ENCODE measurements at places on chromosomes 5 and 9. TPM values are rescaled to one million over a fixed set of nuclear protein-coding genes. Genes with fewer than 3 reads are reported as not detected.

GRCh38 chr5:126686451-126687126, 85.8 kb downstream of the PHAX start:
- no peak for DNase-seq

GRCh38 chr9:133959966-133960567, 32.1 kb downstream of the VAV2 start:
- DNase-seq, result no peak

DNA sequence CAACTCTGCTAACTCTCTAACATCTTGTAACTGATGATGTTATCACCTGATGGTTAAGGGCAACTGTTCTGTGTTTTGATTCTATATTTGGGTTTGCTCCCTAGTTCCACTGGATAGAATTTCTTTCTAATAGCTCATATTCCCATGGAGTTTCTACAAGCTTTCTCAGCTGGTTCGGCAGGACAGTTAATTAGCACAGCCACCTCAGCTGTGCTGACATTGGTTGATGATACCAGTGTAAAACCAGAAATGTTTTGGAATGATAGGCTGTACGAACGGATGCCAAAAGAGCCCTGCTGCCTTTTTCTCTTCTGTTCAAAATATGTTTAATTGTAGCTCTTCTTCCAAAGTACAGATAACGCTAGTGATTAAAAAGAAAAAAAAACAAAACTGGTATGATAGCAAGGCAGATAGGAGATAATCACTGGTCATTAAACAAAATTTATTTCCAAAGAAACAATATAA, 440.5 kb upstream of the ZNF608 start:
- no peak for DNase-seq

DNA sequence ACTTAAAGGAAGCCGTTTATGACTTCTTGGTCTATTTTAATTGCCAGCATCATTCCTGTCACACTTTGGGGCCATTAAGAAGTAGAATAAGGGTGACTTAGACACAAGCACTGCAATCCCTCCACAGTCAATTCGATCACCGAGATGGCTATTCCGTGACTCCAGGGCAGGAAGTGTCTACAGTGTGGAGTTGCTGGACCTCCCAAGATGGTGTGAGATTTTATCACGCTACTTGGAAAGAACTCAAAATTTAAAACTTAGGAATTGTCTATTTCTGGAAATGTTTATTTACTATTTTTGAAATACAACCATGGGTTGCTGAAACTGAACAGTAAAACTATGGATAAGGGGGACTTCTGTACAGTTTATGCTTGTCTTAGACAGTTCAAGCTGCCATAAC, 6.2 kb downstream of the FBXL7 start:
- no peak for DNase-seq

DNA sequence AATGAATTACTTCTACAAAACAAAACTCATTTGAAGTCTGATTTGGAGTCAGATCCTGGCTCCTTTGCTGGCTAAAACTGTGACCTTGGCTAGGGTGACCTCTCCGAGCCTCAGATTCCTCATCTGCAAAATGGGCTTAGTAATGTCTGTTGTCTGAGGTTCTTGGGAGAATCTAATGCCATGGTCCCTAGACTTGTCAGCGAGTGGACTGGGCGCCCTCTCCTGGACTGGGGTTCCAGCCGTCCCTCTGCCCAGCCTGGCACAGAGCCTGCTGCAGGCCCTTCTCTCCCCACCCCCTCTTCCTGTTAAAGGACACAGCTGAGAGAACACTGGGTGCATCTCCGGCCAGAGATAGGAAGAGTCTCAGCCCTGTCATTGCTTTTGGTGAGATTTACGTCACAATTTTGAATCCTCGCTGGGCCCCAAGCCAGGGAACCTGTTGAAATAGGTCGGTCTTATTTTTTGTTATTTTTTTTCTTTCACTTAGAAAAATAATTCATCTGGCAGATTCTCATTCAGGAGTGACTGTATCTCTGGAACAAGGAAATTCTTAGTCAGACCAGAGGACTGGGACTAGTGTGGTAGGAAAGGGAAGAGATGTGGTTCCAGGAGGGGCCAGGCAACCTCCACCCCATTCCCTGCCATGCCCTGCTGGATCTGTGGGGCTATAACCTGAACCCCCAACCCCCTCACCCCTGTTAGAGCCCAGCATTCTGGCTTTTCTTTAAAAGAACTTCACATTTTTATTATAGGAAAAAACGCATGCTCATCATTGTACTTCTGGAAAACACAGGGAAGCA, 48.2 kb upstream of the RPL26L1 start:
- DNase-seq, result peak; percentile 66

GRCh38 chr9:88957526-88957925, 33.7 kb upstream of the S1PR3 start:
- no peak for DNase-seq

GRCh38 chr5:61534481-61535267, 202.6 kb downstream of the ZSWIM6 start:
- DNase-seq, result no peak

DNA sequence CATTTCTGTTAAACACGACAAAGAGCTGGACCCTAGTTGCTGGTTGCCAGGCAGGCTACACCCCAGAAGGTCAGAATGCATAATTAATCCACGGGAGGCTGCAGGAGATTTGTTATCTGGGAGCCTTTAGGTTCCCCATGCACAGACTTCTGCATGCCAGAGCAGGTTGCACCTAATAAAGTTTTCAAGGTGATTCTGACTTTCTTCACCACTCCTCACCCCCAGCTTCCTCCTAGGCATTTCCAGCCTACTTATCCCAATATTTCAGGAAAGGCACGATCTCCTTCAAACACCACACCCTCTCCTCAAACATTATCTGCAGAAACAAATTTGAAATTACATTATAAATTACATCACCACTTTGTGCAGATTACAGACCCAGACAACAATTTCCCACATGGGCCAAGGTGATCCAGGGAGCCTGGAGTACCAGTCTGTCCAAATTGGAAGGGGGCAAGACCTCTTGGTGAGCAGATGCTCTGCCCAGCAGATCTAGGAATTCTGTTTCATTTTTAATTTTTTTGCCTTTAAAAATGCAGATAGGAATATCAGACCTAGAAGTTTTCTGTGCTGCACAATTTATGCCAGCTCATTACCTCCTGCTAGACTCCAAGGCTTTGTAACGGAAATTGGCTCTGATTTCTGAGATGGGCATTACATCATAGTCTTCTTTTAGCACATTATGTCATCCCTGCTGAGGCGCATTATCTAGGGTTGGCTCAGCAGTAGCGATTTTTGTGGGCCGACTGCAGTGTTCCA, 363.4 kb upstream of the SLC30A5 start:
- no peak for DNase-seq

DNA sequence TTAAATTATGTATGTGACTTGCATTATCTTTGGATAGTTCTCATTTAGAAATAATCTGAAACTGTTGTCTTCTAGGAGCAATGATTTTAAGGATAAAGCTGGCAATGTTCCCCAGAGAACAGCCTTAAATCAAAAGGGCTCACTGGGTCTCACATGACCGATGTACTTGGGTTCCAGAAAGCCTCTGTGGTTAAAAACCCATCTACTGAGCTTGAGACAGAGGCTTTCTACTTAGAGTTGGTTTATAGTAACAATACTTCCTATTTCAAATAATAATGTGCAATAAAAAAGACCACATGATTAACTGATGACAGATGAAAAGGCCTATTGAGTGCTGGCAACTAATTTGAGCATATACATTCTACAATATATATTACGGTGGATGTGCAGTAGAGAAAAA, 1143.5 kb downstream of the PTPRD start:
- DNase-seq, result no peak

GRCh38 chr9:120926397-120926928, at the start of gene TRAF1:
TRAF1 (minus strand) TSS chr9:120926796; CDS start chr9:120926075, 721 bp downstream.
- DNase-seq, result no peak

- no peak for DNase-seq
Observed at GRCh38 chr5:95244479-95244878, 40.4 kb downstream of the MCTP1 start.

UBQLN1 gene
- 121 TPM for total RNA-seq

MARVELD2 gene
- 85.4 TPM for total RNA-seq

PLAC8L1 gene
- total RNA-seq, result not detected

PCDHGA2 gene
- total RNA-seq, result 4.3 TPM

GAPT gene
- total RNA-seq, result 0.27 TPM

NUDT12 gene
- 26.9 TPM for total RNA-seq

Measured in thyroid gland (tissue), 4 donors.